ENCODE measurements at places on chromosomes 12 and 14.

DNA sequence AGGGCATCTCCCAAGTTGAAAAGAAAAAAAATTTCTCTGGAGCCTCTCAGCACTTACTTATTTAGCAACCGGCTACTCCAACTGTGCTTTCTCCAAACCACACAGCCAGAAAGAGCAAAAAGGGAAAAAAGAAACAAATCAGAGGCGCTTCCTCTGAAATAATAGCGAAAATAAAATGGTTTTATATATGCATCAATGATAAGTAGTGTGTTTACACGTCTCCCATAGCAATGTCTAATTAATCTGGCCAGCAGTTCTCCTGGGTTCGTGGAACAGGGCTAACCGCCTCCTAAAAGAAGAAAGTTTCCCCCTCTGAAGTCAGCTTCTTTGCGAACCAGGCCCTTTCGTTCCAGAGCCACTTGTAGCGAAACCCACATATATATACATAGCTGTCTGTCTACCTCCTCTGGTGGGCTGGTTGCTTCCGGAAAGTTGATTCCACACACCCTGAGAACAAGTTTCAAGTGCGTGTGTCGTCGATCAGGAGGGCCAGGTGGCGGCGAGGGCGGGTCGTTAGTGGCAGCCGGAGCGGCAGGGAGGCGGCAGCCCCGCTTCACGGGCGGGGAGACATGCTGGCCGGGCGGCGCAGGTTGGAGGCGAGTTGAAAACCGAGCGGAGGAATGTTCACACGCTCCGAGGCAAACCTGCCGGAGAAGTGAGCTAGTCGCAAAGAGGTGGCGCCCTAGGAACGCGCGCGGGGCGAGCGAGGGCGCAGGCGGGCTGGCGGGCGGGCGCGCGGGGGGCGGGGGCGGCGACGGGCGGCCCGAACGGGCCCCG, 2.7 kb downstream of the PTHLH start:
- peak; percentile 70 for DNase-seq

DNA sequence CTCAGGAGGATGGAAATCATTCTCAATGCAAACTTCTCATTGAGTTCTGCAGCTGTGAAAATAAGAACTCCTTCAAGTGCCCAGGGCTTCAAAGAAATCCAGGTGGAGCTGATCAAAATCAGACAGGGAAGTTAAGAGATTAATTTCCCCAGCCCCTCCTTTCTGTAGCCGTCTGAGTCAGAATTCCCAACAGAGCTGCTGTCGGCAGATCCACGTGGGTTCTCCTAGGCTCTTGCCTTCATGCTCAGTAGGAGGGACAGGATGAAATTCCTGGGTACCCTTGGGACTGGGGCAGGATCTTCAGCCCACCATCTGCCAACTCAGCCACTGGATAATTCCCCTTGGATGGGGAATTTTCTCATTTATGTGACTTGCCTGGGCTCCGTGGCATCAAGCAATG, 13.3 kb downstream of the TGFB3 start:
- no peak for DNase-seq

DNA sequence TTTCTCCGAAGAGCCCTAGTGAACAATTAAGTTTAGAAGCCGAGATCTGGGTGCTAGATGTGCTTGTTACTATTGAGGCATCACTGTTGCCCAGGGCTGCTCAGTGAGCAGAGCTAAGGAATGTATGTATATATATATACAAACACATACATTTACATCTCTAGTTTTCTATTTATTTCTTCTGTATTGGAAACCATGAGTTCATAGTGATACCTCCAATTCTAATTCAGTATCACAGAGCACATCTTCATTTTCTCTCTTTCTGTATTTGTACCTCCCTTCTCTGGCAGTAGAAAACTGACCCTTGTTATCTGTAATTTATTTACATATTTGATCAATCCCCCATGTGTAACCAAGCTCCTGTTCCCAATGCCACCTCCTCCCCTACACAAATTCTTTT, 40.7 kb upstream of the FUT8 start:
- no peak for DNase-seq

DNA sequence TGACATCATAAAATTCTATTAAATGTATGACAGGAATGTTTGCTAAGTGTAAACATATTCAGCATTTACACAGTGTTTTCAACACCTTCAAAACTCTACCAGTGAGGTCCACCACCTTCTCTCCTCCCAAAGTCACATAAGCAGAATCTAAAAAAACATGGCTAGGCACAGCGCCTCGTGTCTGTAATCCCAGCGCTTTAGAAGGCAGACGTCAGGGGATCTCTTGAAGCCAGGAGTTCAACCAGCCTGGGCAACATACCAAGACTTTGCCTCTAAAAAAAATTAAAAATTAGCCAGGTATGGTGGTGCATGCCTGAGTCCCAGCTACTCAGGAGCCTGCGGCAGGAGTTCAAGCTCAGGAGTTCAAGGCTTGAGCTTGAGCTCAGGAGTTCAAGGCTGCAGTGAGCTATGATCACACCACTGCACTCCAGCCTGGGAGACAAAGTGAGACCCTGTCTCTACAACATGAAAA, 30.0 kb downstream of the NUMB start:
- no peak for DNase-seq

DNA sequence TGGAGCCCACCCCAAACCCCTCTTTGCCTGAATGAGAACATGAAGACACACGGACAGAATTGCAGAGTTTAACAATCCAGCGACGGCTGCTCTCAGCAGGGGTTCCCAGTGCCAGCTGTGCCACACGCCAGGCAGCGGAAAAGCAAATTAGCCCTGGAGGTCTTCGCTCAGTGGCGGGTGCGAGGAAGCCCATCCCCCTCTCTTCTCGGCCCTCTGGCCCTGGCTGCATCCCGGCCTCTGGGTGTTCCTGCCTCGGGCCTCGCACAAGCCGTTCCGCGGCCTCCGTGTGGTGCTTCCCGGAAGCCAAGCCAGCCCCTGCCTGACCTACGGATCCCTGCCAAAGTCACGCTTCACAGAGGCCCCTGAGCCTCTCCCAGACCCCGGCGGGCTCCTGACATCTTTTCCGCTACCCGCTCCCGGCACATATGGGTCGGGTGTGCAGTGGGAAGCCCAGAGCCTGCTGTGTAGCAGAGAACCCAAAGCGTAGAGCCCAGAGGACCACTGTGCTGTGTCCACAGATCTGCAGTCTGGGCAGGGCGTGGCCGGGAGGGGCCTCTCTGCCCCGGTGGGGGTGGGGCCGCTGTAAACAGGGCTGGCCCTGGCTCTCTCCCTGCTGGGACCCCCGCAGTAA, 70.7 kb upstream of the GALNT9 start:
- DNase-seq = no peak

DNA sequence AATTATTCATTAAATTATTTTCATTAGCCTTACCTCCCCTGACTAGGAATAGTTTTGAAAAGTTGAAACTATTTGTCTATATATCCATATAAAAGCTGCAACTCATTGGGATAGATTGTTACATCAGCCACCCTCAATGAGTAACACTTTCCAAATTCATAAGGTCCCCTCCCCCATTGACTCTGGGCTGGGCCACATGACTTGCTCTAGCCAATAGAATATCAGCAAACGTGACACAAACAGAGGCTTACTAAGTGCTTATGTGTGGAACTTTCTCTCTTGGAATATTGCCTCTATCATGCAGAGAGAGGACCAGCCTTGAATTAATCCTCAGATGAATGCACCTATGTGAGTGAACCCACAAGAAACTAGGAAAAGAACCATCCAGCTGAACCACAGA, 213.7 kb downstream of the CCDC59 start:
- DNase-seq = no peak

GRCh38 chr14:77926942-77927341, 127.0 kb downstream of the ADCK1 start:
- no peak for DNase-seq

- DNase-seq = no peak
Observed at GRCh38 chr12:25730489-25731349, 177.6 kb upstream of the LMNTD1 start.

DNA sequence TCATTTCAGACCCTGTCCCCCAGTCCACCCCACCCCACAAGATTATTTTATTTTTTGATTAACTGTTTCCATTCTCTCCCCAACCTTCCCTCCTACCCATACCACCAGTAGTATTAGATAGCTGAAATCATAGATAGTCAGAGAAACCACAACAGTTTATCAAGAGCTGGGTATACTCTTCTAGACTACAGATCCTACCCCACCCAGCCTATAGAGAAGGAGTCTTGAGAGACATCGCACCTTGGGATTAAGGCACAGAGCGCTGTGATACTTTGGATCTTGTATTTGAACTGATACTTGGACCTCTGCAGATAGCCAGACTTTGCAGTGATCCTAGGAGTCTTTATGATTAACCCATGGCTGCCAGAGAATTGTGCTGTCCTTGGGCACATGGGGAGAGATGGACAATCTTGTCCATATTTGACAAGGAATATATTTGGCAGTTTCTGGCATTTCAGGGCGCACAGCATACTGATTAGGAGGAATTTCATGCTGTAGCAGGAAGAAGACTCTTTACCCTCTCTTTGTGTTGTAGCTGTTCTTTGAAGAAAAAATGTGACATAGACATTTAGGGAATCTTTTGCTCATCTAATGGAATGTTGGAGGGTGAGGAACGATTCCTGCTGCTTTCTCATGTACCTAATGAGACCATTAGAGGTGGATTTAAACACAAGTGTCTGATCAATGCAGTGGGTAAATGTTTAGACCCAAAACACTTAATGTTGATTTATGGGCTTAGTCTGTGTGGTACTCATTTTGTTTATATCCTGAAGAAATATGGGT, 982 bp downstream of the RBMS2 start:
- no peak for DNase-seq

DNA sequence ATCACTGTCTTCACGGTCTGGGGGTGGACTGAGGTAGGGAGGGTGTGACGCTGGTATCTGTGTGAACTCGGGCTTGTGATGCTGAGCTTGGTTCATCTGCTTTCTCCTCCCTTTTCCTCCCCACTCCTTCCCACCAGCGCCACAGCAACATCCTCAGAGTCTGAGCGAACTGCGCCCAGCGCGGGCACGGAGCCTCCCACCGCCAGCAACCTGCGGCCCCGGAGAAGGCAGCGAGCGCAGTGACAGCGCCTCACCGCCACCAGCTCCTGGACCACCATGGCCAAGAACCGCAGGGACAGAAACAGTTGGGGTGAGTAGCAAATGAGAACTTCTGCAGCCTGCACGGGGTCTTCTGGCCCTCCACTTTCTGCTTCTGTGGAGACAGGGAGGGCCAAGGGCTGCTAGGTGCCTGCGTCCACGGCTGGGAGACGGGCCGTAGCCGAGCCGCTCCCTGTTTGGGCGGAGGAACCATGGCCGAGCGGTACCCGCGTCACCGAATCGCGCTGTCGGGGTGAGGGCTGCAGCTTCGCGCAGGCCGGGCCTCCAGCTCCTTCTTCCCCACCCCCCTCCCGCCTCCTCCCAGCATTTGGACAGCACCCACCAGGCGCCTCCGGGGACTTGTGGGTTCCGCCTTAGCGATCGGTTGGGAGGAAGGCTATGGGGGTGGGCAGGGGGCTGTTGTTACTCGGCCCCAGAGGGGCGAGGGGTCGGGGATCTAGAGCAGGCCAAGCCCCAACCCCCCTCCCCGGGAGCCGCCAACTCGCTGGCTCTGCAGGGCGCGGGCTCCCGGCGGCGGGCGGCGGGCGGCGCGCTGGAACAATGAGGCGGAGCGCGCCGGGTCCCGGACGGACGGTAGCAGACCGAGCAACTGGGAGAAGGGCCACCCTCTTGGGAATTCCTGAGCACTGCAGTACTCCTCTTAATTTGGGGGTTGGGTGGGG, at the start of gene ATL1:
ATL1 (plus strand) TSS at position 156 of the 941 bp plus-strand sequence; CDS start at position 277, 121 bp downstream.
- DNase-seq = peak; percentile 91

GRCh38 chr12:1939331-1939730, 20.9 kb upstream of the CACNA2D4 start:
- no peak for DNase-seq

DNA sequence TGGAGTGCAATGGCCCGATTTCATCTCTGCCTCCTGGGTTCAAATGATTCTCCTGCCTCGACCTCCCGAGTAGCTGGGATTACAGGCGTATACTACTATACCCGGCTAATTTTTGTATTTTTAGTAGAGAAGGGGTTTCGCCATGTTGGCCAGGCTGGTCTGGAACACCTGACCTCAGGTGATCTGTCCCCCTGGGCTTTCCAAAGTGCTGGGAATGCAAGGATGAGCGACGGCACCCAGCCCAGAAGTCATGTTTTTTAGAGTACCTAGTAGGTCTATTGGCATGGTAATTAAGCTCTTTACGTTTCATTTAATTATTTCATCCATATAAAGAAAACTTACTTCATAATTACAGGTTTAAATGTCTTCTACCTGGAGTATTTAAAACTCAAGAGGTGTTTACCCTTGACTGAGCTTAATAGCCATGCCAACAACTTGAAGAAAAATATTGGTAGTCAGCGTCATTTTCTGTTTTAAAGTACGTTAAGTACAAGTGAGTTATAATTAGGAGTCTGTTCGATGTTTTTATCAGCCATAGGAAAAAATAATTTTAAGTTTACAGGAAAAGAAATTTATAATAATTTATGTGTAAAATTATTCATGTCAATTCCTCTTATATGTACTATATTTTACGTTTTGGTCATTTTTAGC, 4.0 kb downstream of the TMPO start:
- DNase-seq = no peak

- no peak for DNase-seq
Observed at GRCh38 chr12:119713551-119714031, 45.7 kb downstream of the PRKAB1 start.

DNA sequence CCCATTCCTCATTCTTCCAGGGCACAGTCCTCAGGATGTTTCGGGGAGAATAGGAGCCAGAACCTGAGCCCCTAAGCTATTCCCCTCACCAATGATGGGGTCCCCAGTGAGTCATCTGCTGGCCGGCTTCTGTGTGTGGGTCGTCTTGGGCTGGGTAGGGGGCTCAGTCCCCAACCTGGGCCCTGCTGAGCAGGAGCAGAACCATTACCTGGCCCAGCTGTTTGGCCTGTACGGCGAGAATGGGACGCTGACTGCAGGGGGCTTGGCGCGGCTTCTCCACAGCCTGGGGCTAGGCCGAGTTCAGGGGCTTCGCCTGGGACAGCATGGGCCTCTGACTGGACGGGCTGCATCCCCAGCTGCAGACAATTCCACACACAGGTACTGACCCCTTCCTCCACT, 1.3 kb downstream of the SLC39A5 start:
- DNase-seq = no peak

- no peak for DNase-seq
Observed at GRCh38 chr14:56889705-56890104, 79.4 kb upstream of the OTX2 start.

- no peak for DNase-seq
Observed at GRCh38 chr14:86672080-86672479, 1142.1 kb downstream of the FLRT2 start.

GRCh38 chr12:24848941-24849477, 99.9 kb downstream of the BCAT1 start:
- DNase-seq = no peak

DNA sequence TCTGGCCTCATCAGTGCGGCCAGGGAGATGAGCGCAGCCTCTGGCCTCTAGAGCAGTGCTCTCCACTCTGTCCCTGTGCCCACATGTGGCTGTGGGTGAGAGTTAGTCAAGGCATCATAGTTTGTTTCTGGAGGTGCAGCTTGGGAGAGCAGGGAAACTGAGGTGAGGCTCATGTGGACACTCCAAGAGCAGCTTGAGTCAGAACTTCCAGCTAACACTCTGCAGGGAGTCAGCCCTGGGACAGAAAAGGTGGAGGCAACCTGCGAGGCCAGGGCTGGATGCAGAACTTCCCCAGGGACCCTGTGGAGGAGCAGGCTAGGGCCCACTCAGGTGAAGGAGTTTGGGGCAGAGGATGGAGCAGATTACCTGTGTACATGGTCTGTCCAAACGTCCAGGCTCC, 10.8 kb downstream of the ISCA2 start:
- no peak for DNase-seq

All from femur (tissue), 1 donor.